CD4-positive, alpha-beta T cell treated with Interleukin-12 subunit alpha and Interleukin-12 subunit beta, for 1 hour (primary cell): ENCODE measurements at places on chromosomes 2 and 18.
A peak's percentile ranks its signal among the peaks of the same experiment; 100 is the strongest.

- DNase-seq: no peak
Observed at GRCh38 chr2:9280224-9280623, 73.6 kb downstream of the ASAP2 start.

GRCh38 chr2:95014126-95014708 is 11.3 kb upstream of the MAL start:
- DNase-seq: no peak

GRCh38 chr18:57210107-57210715 is 63.3 kb downstream of the BOD1L2 start:
- no peak for DNase-seq

DNA sequence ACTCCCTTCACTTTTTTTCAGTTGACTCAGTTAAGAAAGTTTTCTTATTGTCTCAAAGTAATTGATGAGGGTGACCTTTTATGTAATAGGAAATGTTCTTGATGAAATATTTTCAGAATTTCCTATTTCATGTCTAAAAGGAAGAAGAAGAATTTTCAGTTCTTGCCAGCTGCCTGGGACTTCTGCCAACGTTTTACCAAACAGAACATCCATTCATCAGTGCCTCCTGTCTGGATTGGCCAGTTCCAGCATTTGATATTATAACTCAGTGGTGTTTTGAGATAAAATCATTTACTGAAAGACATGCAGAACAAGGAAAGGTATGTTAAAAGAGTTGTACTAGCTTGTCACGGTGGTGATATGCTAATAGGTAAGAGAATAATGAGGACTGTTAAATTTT is 104.7 kb upstream of the MYO3B start:
- no peak for DNase-seq

GRCh38 chr2:15715596-15715995 is 123.9 kb downstream of the DDX1 start:
- DNase-seq: no peak

DNA sequence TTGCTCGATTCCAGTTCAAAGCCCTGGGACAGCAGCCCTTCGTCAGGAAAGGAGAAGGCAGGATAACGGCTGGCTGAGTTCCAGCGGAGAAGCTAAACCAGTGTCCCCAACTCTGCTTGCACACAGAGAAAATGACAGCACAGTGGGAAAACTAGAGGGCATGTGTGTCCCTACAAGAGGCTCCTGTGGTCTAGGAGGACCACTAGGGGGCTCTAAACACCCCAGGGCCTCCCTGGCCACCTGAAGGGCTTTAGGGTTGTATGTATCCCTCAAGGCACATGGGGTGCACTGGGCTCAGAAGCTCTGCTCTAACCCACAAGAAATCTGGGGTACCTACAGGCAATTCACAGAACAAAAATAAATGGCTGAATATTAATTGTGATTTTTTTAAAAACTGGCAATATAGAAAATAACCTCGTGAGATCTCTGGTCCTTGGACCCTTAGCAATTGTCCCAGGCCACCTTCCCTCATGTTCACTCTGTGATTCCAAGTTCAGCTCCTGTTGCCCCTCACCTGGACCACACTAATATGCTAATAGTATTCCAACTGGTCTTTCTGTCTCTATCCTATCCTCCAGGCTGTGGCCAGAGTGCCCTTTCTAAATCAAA is 17.5 kb downstream of the STAT1 start:
- DNase-seq: peak; percentile 51

DNA sequence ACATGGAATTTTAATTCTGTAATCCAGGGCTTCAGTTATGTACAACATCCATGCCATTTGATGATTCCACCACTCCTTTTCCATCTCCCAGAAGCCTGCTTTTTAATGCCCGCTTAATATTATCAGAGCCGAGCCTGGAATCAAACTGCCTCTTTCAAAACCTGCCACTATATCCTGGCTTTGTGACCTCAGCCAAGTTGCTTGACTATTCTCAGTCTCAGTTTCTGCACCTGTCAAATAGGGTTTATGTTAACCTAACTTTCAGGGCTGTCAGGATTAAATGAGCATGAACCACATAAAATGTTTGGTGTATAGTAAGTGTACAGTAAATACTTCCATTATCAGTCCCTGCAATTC is 108.7 kb downstream of the XRCC5 start:
- no peak for DNase-seq
